ENCODE measurements at places on chromosomes 12 and 14.
A peak's percentile ranks its signal among the peaks of the same experiment; 100 is the strongest.

DNA sequence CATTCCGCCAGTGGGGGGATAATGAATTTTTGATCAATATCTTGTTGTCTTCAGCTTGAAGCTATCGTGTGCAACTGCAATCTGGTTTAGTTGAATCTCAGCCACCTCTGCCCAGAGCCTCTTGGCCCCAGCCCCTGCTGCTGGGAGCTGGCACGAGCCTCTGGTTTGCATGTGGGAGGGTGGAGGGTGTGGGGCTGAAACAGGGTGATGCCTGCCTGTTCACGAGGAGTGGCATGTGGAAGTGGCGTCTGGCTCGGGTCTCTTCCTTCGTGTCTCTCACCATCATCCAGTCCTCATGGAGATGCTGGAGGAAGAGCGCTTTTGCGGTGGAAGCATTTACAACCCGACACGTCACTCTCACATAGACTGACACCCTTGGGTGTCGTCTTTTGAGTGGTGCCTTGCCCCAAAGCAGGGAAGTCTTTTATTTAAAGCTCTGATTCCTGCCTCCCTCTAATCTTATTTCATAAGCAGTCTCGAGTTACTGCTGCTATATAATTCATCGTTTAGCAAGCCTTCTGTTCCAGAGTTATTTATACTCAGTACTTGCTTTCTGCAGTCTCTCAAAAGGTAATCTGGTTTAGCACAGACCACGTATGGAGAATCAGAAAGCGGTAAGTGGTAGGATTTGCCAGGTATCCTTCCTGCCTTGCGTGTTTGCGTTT is 64.5 kb downstream of the AACS start:
- no peak for DNase-seq

DNA sequence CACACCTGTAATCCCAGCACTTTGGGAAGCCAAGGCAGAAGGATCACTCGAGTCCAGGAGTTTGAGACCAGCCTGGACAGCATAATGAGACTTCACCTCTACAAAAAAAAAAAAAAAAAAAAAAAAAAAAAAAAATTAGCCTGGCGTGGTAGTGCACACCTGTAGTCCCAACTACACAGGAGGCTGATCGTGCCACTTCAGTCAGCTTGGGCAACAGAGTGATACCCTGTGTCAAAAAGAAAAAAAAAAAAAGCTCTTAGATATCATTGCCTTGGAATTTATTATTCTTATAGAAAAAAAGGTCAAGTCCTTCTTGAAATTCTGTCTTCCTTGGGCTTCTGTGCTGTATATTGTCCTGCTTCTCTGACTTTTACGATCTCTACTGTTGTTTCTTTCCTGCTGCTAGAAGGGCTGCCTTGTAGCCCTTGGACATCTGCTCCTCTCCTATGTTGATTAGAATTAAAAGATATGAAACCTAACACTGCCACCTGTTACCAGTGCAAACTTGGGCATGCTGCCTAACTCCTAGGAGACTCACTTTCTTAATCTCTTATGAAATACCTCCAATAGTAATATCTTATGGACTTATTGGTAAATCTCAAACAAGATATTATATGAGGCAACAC is 5.7 kb downstream of the TMEM19 start:
- no peak for DNase-seq

- no peak for DNase-seq
Measured at GRCh38 chr12:54047160-54047963, 6.3 kb upstream of the HOXC4 start.

GRCh38 chr12:51219322-51219721 is 1.5 kb upstream of the POU6F1 start:
- no peak for DNase-seq

- DNase-seq = no peak
Measured at GRCh38 chr12:71536279-71536938, 96.8 kb downstream of the LGR5 start.

GRCh38 chr12:19572920-19573558 is 133.7 kb downstream of the AEBP2 start:
- peak; percentile 20 for DNase-seq

- DNase-seq = no peak
Measured at GRCh38 chr14:41642367-41642766, 35.7 kb downstream of the LRFN5 start.

All from CD8-positive, alpha-beta T cell (primary cell).